Suppressor macrophage treated with lipopolysaccharide for 1 hour (primary cell): ENCODE measurements at places on chromosomes 4 and X.

GRCh38 chr4:184288451-184289178 is 70.9 kb upstream of the ENPP6 start:
- DNase-seq, result peak; percentile 19

- DNase-seq, result no peak
Observed at GRCh38 chr4:18077808-18078207, 56.3 kb upstream of the LCORL start.

DNA sequence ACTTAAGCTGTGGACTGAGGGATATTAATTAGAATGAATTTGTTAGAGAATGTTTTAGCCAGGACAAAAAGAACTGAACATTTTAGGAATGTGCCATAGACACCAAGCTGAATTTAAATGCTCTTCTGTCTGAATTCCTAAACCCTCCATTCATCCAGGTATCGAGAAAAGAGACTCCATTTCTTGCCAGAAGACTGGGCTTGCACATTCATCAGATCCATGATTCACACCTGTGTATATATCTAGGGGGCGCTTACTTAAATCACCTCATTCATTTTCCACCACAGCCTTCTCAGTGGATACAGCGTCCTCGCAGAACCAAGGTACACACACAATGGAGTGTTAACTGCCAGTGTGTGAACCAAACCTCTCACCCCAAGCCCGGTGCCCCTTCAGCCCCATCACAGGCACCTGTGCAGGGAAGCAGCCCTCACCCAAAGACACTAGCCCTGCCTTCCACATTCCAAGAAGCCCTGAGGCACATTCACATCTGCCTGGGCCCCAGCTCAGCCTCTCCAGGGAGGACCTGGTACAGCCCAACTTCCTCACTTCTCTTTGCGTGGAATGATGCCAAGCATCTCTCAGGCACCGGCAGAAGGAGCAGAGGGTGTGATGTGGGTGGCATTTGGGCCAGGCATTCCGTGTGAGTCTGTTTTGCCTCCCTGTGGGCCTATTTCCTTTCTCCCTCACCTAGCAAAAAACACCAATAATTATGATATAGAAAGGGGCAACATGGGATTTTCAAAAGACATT is 35.6 kb upstream of the C1QTNF7 start:
- DNase-seq, result no peak

- DNase-seq, result no peak
Observed at GRCh38 chrX:97628807-97629596, 745.3 kb downstream of the RPA4 start.

DNA sequence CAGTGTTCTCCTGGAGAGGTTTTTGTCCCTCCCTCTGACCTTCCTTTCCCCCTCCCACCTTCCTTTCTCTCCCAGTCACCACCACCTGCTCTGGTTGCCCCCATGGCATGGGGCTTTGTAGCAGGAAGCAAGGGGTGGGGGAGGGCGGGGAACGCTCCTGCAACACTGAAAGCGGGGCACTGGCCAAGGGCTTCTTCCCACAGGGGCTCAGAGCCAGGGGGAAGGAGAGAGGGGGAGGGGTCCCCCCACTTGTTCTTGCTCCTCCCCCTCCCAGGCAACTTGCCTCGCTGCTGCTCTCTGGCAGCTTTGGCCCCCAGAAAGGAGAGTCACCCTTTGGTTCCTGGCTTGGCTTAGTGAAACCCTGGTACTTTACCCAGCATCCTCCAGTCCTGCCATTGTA is 48.4 kb downstream of the BCORL1 start:
- DNase-seq, result no peak

- peak; percentile 94 for DNase-seq
Observed at GRCh38 chr4:2803624-2804448, 11.0 kb downstream of the SH3BP2 start.

GRCh38 chr4:7358100-7358735 is 76.5 kb downstream of the PSAPL1 start:
- DNase-seq, result no peak

DNA sequence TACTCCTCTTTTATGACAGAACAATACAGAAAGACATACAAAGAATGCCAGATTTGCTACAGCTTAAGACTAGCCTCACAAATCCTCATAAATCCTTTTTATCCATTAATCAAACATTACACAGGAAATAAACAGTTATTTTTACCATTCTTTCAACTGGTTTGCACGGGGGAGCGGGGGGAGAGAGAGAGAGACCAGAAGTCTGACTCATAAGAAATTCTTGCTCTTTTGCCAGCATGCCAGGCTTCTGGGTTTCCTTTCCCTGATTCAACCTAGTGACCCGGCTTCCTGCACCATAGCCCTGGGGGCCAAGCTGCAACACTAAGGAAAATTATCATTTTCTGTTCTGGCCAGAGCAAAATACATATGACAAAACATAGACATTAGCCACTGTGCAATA is 6.8 kb upstream of the RRAGB start:
- DNase-seq, result no peak

DNA sequence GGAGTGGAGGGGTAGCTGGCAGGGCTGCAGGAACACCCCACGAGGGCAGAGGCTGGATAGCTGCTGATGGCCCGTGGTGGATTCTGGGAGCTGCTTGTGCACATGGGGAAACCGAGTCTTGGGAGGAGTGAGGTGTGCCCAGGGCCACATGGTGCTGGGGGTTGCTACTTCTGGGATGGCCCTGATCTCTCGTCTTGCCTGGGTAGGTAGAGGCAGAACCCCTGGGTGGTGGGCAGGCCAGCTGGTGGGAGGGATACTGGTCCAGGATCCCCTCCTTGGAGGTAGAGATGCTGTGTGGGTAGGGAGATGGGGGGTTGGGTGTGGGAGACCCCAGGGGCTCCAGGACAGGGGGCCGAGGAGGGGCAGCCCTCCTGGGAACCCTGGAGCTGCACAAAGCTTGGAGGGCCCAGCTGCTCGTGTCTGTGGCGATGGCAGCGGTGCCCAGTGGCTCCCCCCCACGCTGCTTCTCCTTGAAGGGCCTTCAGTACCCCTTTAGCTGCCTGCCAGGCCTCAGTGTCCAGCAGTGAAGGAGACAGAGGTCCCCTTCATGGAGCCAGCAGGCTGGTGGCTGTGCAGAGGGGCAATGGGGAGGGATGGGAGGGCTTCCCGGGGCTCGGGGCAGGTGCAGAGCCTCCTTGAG is 3.2 kb downstream of the NAT8L start:
- DNase-seq, result no peak

DNA sequence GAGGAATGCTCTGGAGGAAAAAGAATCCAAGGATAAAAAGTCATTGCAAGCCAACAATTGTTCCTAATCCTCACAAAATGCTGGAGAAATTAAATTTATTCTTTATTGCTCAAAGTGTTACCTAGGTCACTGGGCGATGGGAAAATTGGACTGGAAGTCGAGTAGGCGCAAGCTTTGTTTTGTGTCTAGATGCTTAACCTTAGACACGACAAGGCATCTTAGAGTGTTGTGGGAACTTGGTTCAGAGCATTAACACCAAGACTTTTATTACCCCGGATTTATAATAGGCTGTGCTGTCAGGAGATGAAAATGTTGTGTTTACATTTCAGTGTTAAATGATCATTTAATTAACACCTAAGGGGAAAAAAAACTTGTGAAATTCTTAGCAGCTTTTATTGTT is 25.1 kb downstream of the SLIT2 start:
- no peak for DNase-seq

DNA sequence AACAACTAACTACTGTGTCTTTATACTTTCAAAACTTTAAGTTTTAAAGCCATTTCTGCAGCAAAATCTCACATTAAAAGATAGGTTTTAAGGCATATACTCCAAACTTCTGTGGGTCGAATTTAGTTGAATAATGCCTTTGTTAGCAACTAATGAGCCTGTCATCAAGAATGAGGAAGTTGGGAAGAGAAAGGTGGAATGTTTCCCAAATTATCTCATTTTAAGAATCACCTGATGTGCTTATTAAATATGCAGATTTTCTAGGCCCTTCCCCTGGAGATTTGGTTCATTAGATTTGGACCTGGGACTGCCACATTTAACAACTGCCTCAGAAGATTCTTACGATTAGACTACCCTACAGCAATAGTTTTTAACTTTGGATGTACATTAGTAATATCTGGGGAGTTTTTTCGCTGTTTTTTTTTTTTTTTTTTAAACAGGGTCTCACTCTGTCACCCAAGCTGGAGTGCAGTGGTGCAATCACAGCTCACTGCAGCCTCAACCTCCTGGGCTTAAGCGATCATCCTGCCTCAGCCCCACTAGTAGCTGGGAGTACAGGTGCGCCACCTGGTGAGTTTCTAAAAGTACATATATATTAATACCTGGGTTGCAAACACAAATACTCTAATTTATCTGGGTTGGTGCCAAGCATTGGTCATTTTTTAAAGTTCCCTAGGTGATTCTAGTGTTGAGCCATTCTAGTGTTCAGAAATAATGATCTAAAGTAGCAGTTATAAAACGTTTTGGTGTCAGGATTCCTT is 16.1 kb upstream of the TASL start:
- DNase-seq, result no peak

- no peak for DNase-seq
Observed at GRCh38 chrX:124548571-124548970, 202.2 kb downstream of the SH2D1A start.

GRCh38 chr4:14742054-14742453 is 260.2 kb upstream of the CPEB2 start:
- no peak for DNase-seq

- no peak for DNase-seq
Observed at GRCh38 chr4:122845760-122846159, 19.1 kb downstream of the FGF2 start.

GRCh38 chr4:67366311-67366861 is 178.9 kb downstream of the CENPC start:
- no peak for DNase-seq

- no peak for DNase-seq
Observed at GRCh38 chr4:43071069-43071468, 178.6 kb downstream of the GRXCR1 start.

DNA sequence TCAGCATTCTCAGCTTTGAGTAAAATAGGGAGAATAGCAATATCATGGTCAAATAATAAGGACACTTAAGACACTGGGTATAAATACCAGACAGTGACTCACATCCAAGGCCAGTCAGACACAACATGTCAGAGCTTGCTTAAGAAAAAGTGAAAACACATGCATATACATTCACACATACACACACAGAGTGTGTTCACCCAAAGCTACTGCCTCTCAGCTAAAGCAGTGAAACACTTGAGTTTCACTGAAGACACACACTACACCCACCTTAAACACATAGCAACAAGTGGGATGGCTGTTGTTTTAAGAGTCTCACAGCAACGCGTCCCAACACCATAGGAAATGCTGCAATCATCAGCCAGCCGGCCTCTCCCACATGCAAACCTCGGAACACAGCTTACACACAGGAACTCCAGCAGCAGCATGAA is 14.4 kb downstream of the SHROOM4 start:
- DNase-seq, result peak; percentile 23

- no peak for DNase-seq
Observed at GRCh38 chrX:153405426-153405825, 4.3 kb upstream of the PNMA6E start.

DNA sequence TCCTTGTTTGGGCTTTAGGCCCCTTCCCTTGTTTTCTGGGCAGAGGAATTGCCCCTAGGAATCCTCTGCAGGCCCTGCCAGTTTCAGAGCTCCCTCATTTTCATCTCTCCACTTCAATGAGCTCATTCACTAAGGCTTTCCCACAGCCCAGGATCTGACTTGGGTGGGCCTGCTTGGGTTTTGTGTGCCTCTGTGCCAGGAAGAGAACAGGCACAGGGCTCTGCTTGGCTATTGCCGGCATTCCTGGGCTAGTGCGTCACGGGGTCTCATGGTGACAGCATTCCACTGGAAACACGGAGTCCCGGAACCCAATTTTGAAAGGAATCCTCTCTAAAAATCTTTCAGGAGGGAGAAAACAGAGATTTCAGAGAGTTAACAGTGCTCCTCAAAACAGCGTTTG is 150.5 kb downstream of the VCX3A start:
- no peak for DNase-seq

- no peak for DNase-seq
Observed at GRCh38 chr4:171308661-171309060, 504.5 kb upstream of the GALNTL6 start.

DNA sequence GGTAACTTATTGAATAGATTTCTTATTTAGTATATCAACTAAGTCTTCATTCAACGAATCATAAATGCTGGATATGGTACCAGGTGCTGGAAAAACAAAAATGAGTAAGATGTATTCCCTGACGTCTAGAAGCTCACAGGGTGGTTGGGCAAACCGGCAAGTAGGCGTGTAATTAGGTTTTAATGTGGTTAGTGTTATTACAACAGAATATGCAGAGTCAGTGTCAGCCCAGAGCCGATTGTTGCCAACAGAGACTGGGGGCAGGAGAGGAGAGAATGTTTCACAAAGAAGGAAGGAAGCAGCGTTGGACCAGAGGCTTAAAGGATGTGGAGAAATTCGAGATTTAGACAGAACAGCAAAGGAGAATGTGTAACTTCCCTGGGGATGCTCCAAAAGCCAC is 111.7 kb downstream of the TENM3 start:
- no peak for DNase-seq

DNA sequence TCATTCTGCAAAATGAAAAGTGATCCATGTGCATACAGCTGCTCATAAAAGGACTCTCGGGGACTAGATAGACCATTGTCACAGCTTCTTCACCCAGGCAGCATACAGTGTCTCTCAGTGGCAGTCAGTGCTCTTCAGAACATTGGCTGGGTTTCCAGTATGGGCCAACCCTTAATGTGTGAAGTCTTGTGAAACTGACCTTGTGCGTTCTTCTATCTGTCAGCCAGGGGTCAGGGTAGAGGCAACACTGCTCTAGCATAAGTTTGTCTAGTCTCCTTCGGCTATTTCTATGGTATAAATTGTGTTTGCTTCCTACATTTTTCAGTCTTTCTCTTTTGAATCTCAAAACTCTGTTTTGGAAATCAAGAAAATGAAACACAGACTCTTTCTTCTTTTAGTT is 37.0 kb upstream of the SMIM31 start:
- no peak for DNase-seq

GRCh38 chr4:7512428-7512827 is 77.7 kb upstream of the PSAPL1 start:
- no peak for DNase-seq

- peak; percentile 32 for DNase-seq
Observed at GRCh38 chr4:26299254-26299882, 21.4 kb upstream of the RBPJ start.

DNA sequence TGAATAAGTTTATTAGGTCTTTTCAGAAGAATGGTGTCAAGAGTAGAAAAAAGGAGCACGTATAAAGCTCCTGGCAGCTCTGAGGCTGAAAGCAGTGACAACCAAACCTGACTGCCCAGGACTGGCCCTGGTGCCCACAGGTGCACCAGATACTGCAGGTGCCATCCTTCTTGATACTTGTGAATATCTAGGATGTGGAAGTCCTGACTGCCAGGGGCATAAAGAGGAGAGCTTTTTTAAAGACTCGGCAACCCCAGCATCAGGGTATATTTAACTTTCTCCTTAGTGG is 60.7 kb downstream of the TMEM150C start:
- DNase-seq, result no peak

DNA sequence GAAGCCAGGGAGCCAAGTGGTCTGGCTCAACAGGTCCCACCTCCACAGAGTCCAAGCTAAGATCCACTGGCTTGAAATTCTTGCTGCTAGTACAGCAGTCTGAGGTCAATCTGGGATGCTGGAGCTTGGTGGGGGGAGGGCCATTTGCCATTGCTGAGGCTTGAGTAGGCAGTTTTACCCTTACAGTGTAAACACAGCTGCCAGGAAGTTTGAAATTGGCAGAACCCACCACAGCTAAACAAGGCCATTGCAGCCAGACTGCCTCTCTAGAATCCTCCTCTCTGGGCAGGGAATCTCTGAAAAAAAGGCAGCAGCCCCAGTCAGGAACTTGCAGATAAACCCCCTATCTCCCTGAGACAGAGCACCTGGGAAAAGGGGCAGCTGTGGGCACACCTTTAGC is 84.9 kb downstream of the EDA2R start:
- no peak for DNase-seq

GRCh38 chr4:184298254-184298653 is 80.6 kb upstream of the ENPP6 start:
- no peak for DNase-seq
